ENCODE measurements at places on chromosomes 11 and 22.

DNA sequence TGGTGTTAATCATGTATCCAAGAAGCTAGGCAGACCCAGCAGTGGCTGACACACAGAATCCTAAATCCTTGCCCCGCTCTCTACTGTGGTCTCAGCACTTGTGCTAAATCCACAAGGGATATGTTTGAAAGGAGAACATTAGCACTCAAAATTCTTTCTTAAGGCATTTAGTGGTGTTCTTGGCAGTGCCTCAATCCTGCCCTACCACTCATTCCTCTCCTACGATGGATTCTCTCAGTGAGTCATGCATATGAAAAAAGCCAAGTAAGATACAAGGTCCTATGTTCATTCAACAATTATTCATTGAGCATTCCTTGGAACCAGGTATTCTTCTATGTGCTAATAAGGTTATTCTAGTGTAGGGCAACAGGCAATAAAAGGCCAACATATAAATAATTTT is 31.2 kb downstream of the RRP8 start:
- no peak for DNase-seq

GRCh38 chr11:88246696-88247095 is 71.5 kb upstream of the RAB38 start:
- DNase-seq, result no peak

GRCh38 chr11:18927550-18928322 is 11.5 kb downstream of the MRGPRX1 start:
- DNase-seq, result no peak

DNA sequence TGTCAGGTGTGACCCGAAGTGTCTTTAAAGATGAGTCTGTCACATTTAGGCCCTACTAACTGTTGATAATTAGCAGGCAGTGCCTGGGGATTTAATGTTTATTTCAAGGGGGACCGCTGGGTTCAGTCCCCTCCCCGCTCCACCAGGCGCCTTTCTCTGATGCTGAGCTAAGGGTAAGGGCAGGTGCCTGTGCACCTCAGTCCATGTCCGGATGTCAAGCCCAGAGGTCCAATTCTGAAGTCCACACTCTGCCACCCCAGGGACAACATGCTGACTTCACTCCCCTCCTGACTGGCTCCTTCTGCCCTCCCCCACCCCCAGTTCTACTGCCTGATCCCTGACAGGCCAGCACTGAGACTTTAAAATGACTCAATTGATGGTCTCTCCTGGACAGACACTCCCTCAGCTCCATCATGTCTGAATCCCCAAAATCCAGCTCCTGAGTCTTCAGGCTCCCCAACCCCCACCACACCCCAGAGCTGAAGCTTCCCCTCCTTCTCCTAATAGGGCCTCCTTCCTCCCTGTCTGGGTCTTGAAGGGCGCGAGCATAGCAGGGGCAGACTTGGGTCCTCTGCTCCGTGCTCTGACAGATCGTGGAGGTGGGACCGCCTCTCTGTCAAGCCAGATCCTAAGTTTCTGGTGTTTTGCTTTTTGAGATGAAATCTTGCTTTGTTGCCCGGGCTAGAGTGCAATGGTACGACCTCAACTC is 49.8 kb upstream of the ANO1 start:
- no peak for DNase-seq

DNA sequence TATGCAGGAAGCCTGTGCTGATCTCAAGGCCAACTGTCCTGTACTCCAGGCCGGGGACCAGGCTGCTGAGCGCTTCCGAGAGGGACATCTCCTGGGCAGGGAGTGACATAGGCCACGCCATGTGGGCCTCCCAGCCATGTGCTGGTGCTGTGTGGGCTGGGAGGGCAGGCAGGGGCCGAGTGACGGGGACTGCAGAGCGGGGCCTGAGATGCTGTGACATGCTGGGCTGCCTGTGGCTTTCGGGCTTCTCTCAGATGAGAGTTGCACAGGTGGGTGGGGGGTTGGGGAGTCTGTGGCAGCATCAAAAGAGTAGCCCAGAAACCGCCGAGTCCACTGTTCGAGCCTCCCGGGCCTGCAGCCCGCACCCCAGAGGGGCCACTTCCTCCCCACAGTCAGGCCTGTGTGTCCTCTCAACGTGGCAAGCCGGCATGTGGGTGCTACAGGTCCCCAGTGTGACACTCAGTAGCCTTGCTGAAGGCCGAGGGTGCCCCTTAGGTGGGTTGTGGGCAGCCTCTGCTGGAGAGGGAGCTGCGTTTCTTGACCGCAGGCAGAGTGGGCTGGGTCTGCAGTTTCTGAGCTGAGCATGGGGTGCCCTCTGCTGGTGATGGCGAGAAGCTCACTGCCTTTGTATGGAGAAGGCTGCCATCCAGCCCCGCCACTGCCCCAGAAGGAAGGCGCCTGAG is 101.2 kb downstream of the BCR start:
- peak; percentile 61 for DNase-seq

GRCh38 chr11:124150684-124151083 is 32.5 kb upstream of the OR10D3 start:
- DNase-seq, result no peak

DNA sequence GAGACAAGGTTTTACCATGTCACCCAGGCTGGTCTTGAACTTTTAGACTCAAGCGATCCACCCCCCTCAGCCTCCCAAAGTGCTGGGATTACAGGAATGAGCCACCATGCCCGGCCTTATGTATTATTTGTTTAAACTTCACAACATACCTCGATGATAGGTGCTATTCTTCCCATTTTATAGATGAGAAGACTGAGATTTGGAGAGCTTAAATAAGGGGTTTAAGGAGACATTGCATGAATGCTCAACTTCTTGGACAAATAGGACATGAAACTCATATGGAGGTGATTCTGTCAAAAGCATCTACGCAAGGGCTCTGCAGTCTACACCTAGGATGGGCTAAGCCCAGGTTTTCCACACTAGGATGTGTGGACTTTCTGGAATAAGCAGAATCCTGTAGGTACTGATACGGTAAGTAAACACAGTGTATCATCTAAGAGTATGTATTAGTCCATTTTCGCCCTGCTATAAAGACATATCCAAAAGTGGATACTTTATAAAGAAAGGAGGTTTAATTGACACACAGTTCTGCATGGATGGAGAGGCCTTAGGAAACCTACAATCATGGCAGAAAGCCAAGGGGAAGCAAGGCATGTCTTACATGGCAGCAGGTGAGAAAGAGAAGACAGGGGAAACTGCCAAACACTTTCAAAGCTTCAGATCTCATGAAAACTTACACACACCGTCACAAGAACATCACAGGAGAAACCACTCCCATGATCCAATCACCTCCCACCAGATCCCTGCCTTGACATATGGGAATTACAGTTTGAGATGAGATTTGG is 62.8 kb upstream of the CAPRIN1 start:
- no peak for DNase-seq

DNA sequence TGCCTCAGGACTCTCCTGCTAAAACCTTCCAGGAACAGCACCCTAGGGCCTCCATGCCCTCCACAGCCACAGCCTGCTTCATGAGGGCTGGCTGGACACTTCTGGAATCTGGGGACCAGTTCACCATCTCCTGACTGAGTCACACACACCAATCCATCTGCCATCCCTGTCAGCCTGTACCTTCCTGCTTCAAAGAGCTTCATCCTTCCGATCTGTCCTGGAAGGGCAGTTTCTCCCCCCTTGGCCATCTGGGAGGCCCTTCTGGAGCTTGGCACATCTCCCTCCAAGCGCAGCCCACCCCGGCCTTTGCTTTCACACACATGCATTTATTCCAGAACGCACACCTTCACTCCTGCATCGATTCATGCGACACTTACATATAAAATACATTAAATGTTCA is 13.0 kb downstream of the APBB1 start:
- DNase-seq, result no peak

DNA sequence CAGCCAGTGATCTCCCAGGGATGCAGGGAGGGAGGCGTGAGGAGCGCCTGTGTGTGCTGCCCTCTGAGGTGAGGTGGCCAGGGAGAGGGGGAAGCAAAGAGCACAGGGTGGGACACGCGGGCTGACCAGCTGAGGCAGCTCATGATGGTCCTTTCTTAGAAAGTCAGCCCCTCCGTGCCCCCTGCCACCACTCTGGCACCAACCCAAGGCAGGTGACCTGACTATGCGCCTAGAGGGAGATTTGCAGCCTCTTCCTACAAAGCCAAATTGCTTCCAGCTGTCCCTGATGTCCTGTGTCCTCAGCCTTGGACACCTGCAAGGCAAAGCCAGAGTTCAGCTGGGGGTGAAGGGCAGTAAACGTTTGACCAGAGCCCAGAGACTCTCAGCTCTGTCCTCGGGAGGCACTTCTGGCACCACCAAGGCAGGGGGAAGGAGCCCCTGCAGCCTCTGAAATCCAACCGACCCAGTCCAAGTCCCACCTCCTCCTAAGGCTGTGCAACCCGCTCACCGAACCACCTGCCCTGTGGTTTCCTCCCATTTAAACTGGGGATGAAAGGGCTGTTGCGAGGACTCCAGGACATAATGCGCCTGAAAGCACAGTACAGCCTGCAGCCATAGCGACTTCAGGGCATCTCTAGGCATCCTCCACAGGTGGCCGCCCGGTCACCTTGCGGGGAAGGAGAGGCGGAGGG is 26.8 kb downstream of the CD5 start:
- DNase-seq, result no peak

DNA sequence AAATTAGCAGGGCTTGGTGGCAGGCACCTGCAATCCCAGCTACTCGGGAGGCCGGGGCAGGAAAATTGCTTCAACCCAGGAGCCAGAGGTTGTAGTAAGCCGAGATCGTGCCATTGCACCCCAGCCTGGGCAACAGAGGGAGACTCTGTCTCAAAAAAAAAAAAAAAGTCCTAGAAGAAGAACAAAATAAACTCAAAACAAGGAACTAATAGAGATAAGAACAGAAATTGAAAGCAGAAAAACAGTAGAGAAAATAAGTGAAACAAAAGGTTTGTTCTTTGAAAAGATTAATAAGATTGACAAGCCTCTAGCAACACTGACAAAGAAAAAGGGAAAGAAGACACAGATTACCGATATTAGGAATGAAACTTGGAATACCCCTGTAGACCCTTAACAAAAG is 45.1 kb upstream of the CBX7 start:
- no peak for DNase-seq

GRCh38 chr22:47000256-47000655 is 237.8 kb downstream of the TBC1D22A start:
- DNase-seq, result no peak

DNA sequence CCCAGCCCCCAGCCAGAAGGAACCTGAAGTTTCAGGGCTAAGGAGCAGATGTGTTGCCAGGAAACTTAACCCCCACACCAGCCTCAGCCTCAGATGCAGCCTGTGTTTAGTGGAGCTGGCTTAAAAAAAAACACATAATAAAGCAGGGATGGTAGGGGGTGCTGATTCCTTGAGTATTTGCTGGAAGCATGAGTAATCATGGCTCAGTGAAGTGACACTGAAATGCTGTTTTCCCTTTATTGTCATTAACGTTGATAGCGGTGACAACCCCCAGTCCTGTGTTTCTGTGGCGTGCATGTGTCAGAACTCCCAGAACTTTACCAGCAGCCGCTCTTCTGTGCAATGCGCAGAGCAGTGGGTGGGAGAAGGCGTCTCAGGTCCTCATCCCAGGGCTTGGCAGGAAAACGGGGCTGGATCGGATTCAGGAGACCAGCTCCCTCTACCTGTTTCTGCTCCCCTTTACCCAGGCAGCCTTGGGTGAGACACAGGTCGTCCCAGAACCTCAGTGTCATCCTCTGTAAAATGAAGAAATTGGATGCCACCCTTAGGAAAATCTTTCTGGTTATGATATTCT is 1282.1 kb downstream of the TBC1D22A start:
- no peak for DNase-seq

DNA sequence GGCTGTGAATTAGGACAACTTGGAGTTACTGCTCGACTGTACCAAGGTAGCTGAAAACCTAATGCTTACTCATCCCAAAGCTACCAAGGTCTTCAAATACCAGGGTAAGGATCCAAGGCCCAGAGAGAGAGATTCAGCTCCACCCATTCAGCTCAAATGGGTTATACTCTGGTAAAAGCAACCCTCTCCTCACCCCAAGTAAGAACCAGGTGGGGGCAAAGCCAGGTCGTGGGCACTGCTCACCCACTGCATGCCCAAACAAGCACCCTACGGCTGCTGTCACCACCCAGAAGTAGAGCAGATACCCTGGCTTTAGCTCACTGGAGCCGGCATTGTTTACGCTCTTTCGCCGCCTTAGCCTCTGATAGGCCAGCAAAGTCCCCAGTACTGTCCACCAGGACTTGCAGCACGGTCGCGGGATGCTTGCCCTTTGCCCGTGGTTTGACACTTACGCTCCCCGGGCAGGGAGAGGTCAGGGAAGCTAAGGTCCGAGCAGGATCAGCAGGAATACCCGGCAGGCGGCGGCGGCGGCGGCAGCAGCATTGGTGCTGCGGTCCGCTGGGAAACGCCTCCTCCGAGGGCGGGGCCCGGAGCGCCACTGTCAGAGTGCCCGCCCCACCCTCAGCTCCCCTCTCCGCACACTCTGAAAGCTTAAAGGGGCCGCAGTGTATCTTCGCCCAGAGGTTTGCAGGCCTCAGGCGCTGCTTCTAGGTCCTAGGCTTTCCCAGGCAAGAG is 19.6 kb downstream of the CKAP5 start:
- DNase-seq, result peak; percentile 70

GRCh38 chr11:131534611-131535010 is 164.2 kb downstream of the NTM start:
- DNase-seq, result no peak
